ENCODE measurements at places on chromosomes 5 and 9. TPM values are rescaled to one million over a fixed set of nuclear protein-coding genes. Genes with fewer than 3 reads are reported as not detected.

The CORO2A gene
- polyA plus RNA-seq, result 7.1 TPM

The LHX3 gene
- polyA plus RNA-seq, result not detected

The SPINK4 gene
- not detected for polyA plus RNA-seq

The RNF180 gene
- 0.63 TPM for polyA plus RNA-seq

The DTWD2 gene
- polyA plus RNA-seq, result 2.1 TPM

The SLC6A19 gene
- not detected for polyA plus RNA-seq

The CNTNAP3B gene
- polyA plus RNA-seq, result 8.8 TPM

The DRD1 gene
- 0.02 TPM for polyA plus RNA-seq

The SLC36A2 gene
- polyA plus RNA-seq, result not detected

The KCTD16 gene
- polyA plus RNA-seq, result under 0.01 TPM

Measured in esophagus (tissue), 2 donors.